ENCODE measurements at places on chromosomes 12 and 14.

GRCh38 chr14:83923842-83924241 is 1606.1 kb upstream of the FLRT2 start:
- no peak for DNase-seq

- no peak for DNase-seq
Observed at GRCh38 chr14:29627137-29627536, 300.5 kb downstream of the PRKD1 start.

DNA sequence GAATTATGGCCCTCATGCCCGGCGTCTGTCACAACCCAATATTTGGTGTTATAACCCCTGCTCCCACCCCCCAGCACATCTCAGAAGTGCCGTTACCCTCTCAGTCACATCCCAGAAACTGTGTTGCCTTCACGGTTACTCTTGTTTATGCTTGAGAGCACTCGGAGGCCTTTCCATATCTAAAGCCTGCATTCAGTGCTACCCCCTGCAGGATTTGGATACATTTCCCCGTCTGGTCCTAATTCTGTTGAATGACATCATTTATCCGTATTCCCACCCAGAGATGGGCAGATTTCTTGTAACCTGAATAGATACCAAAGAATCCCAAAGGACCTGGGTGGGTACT is 19.1 kb upstream of the FOS start:
- DNase-seq, result peak; percentile 58

DNA sequence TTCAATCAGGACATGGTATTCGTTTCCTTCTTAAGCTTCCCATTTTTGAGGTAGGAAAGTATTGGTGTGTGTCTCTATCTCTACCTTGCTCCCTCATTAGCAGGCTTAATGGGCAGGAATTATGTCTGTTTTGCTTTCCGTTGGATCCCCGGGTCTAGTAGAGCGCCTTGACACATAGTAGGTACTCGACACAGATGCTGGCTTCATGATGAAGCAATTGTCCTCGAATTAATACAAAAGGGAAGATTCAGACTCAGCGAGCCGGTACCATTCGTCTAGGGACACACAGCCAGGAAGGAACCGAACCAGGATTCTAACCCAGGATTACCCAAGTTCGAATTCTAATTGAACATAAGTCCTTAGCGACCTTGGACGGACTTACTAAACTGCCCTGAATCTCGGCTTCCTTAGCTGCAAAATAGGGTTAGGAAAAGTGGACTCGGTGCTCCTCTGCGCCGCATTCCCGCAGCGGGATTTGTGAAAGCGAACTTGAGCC is 496 bp upstream of the ISCU start:
- DNase-seq, result no peak

- no peak for DNase-seq
Observed at GRCh38 chr12:102669056-102669455, 188.7 kb upstream of the IGF1 start.

DNA sequence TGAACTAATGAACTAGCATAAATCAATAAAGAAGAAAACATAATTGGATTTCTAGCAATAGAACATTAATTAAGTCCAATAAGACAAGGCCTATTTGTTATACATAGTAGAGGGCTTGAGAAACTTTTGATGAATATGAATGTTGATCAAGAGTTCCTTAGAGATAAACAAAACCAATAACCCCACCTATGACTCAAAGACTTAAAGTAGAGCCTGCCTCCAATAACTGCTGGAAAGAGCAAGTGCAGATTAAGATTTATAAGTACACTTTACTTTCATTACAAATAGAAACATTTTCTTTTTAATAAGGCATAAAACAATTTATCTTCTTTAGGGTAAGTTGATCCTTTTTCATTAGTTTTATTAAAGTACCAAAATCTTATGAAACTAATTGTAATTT is 185.7 kb downstream of the SRGAP1 start:
- DNase-seq, result no peak

GRCh38 chr12:114690267-114691135 is 6.5 kb upstream of the TBX3 start:
- DNase-seq, result no peak

DNA sequence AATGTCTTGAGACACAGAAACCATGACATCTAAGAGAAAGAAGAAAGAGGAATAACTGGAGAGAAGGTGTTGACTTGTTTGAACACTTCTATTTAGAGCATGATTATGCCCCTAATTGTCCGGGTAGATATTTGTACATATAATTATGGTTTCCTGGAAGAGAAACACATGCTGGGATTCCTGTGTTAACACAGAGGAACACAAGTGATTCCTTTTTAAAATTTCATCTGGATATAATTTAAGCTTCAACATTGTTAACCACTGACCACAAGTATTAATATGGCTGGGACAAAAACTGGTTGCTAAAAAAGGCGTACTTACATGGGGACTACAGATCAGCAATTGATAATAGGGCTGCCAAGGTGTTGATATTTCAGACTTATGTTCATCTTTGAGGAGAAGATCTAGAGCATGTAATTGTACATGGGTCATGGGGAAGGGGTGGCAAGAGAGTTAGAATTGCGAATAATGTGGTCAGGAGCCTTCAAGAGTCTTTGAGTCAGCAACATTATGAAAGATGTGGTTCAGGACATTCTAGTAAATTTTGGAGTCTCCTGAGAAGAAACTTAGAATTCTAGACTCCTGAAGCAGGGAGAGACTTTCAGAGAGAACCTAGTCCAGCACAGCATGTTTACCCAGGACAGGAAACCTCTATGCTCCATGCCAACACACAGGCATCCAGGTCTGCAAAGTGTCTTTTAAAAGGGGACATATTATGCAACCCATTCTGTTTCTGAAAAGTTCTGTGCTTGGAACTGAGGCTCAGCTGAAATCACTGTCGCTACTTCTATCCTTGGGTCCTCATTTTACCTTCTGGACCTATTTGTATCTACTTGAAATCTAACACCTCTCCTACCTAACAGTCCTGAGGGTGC is 56.5 kb downstream of the SLC38A1 start:
- DNase-seq, result peak; percentile 7

Measured in hematopoietic multipotent progenitor cell treated with erythropoietin and hydrocortisone succinate and interleukin-3 and kit ligand, for 6 days (in vitro differentiated cells).